ENCODE measurements at places on chromosomes 7 and 10.

DNA sequence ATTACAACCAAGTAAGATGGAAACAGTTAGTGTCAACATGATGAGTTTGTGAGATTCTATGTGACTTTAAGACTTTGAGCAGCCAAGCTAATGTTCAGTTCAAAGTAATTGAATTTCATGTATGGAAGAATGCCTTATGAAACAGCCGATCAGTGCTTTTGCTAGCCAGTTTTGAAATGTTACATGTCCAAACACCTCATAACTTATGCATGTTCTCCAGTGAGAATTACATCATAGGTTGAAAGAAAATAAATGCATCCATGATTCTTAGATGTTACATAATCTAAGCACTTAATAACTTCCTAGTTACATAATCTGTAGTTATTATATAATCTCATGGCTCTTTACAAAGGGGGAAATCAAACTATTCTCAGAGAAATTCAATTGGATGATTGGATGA is 211.3 kb downstream of the BICC1 start:
- DNase-seq, result no peak

GRCh38 chr10:43854007-43854406 is 205.3 kb upstream of the ZNF32 start:
- DNase-seq, result no peak

- no peak for DNase-seq
These were observed 18.1 kb downstream of the BAZ1B start for GRCh38 chr7:73504017-73504416.

DNA sequence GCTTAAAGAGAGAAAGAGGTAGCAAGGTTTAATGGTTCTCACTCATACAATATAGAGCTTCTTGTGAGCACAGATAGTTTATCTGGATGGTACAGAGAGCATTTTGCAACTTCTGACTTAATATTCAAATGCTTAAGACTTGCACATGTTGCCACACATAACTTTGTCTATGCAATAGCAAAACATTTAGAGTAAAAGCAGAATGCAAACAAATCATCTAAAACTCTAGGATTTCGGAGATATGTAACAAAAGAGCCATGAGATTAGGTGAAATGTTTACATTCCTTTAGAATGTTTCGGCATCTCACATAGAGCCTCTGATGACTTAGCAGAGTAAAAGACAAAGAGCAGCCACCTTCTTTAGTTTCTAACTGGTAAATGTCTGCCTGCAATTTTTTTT is 717.1 kb upstream of the LRRN3 start:
- no peak for DNase-seq

- DNase-seq, result no peak
These were observed 57.1 kb upstream of the IGFBP3 start for GRCh38 chr7:45978010-45978681.

GRCh38 chr7:91553410-91553895 is 289.2 kb downstream of the FZD1 start:
- DNase-seq, result no peak

- DNase-seq, result no peak
These were observed 68.5 kb upstream of the SVIL start for GRCh38 chr10:29703271-29703670.

GRCh38 chr7:98300595-98301372 is 19.3 kb downstream of the BRI3 start:
- peak; percentile 12 for DNase-seq

DNA sequence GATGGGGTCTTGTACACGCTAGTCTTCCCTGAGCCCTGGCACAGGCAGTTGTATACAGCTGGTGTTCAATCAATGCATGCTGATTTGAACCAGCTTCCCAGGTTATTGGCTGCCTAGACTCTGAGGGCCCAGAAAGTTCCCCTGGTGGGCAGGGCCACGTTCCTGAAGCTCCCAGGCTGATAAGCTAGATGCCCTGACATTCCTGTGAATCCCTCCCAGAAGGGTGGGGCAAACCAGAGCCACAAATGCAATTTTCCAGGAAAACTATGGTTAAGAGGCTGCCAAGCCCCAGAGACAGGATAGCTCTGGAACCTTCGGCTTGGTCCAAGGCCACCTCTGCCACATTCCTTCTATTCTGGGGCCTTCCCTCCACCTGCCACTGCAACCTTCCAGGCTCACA is 78.2 kb downstream of the FAM53B start:
- DNase-seq, result no peak

DNA sequence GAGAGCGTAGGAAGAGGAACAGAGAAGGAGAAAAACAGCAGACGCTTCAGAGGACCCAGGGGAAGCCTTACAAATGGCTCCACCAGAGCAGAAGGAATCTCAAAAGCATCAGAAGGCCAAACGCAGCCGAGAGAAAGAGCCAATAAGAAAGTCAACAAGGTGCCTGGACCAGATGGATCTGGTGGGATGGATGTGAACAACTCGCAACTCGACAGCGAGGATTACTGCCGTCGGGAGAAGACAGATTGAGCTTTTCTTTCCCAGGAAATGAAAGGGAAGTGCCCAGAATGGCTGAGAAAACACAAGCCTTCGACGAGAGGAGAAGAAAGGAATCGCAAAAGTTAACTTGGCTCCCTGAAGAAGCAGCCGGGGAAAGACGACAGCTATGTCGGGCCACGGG is 132.8 kb upstream of the MGMT start:
- DNase-seq, result no peak

DNA sequence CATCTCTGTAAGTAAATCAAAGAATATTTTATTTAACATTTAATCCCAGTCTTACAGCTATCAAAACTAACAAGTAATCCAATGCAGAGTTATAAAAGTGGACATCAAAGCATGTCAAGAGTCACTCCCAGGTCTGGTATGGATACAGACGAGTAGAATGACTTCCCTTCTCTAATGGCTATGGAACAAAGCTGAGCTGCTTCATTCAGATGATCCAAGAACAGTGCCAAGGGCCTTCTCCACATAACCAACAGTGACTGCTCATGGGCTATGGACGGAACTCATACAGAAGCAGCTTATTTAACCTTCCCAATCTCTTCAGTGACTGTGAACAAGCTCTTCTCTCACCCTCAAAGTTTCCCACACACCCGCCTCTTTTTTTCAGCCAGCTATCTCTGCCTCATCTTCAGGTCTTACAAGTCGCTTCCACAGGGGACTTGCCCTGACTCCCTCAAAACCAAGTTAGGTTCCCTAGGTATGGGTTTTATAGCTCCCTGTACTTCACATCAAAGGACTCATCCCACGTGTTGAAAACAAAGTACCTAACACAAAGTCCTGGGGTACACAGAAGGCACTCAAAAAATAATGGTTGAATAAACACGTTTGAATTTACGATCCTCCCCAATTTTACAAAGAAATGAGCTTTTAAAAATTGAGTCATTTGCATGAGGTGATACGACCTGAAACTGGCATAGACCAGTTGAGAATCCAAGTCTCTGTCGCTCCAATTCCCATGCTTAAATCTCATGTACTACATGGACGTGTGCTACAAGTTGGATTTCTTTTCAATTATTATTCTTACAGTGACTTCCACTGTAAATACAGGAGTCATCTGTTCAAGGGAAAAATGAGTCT is 3.1 kb downstream of the USP6NL start:
- no peak for DNase-seq

- DNase-seq, result no peak
These were observed 35.9 kb upstream of the SFTPD start for GRCh38 chr10:79984851-79985250.

- DNase-seq, result no peak
These were observed 72.8 kb downstream of the PODXL start for GRCh38 chr7:131483586-131483985.

- no peak for DNase-seq
These were observed 79.8 kb upstream of the PTN start for GRCh38 chr7:137423321-137423720.

DNA sequence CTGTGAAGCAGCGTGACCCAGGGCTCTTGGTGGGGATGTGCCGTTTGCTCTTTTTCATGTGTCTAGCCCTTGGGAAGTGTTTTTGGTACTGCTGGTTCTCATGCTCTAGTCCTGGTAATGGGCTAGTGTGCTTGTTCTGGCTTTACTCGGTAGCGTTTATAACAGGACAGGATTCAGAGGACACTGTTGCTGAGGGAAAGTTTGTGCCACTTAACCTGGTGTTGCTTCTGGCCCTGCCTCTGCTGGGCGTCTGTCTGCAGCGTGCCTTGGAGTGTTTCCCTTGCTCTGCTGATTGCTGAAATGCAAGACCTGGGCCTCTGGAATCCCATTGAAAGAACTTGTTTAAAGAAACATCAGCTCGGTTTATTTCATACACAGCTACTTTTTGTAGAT is 35.0 kb downstream of the INPP5A start:
- DNase-seq, result no peak

GRCh38 chr10:70584909-70585544 is 17.5 kb downstream of the PRF1 start:
- DNase-seq, result no peak

DNA sequence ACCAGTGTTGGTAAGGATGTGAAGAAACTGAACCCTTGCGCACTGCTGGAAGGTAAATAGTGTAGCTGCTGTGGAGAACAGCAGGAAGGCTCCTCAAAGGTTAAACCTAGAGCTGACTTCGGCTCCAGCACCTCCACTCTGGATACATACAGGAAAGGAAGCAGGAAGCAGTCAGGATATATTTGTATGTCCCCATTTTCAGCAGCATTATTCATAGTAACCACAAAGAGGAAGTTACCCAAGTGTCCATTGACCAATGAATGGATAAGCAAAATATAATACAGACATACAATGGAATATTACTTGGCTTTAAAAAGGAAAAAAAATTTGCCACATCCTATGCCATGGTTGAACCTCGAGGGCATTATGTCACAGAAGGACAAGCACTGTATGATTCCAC is 15.0 kb downstream of the RET start:
- no peak for DNase-seq

GRCh38 chr7:84908196-84908793 is 278.6 kb downstream of the SEMA3D start:
- no peak for DNase-seq

DNA sequence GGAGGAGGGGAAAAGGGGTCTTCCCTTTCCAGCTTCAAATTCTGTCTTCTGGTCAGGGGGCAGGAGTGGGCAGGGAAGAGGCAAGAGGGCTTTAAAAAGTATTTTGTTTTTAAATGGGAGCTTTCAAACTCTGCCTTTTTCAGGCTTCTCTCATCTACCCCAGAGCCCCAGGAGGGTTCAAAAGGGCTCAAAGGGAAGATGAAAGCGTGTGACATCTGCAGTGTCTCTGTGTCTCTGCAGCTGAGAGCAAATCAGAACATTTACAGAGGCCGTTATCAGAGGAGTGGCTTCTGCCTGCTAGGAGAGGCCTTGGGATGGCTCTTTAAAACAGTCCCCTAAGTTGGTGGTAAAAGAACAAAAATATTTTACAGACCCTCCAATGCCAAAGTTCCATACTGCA is 30.3 kb downstream of the TRIM8 start:
- DNase-seq, result no peak

- DNase-seq, result no peak
These were observed 746.8 kb downstream of the GRID1 start for GRCh38 chr10:85619832-85620231.

DNA sequence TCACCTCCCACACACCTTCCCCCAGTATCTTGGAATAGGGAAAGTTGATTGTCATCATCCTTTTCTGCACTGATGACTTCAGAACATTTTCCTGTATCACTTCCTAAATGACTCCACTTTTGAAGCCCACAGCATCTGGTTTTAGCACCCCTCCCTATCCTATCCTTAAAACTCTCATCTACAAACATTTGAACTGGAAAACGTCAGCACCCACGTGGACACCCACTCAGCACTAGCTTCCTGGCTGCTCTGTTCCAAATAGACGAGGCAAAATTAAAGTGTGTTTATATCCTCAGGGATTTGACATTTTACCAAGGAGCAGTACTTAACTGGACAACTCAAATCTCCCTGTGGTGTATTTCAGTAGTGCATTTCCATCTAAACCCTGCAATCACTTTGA is 73.9 kb downstream of the REEP3 start:
- DNase-seq, result no peak

DNA sequence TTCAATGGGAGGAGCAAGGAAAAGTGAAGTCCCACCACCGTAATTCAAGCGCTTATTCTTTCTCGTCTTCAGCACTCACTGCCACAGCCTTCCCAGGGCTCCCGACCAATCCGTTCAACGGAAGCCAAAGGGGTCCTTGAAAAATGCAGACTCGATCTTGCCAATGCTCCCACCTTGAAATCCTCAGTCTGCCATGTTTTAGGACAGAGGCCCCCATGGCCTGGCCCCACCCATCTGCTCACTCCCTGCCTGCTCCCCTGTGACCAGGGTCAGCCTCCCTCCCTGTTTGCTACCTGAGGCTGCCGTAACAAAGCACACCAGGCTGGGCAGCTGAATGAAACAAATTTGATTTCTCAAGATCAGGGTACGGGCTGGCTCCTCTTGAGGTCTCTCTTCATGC is 3.0 kb upstream of the DNAAF5 start:
- no peak for DNase-seq

DNA sequence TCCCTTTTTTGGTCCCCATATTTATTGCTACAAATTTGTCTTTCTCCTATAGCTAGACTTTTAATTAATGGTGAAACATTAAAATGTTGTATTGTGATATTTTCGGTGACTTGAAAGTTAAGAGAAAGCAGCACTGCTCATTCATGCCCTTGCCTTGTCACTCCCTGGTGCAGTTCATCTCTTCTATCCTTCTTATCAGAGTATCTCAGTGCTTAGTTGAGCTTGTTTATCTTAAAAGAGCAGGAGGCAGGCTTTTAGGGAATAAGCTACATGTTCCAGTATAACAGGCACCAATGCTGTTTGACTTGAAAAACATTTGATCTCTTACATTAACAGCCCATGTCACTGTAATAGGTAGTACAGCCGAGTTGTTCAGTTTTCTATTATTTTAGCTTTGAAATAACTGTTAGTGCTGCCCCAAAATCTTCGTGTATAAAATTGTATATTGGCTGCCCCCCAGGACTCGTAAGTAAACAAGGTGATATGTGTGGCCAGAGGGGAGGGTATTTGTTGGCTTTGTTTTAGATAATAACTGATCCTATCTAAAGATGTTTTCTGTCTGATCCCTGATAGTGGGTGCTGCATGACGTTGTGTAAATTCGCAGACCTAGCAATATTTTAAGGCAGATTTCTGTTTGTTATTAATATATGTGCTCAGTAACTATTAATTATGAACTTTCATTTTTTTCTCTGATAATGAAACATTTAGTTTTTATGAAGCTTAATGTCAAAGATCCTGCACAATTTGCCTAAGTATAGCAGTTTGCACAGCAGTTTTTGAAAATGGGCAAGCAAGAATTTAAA is 96.5 kb downstream of the BTRC start:
- DNase-seq, result no peak

DNA sequence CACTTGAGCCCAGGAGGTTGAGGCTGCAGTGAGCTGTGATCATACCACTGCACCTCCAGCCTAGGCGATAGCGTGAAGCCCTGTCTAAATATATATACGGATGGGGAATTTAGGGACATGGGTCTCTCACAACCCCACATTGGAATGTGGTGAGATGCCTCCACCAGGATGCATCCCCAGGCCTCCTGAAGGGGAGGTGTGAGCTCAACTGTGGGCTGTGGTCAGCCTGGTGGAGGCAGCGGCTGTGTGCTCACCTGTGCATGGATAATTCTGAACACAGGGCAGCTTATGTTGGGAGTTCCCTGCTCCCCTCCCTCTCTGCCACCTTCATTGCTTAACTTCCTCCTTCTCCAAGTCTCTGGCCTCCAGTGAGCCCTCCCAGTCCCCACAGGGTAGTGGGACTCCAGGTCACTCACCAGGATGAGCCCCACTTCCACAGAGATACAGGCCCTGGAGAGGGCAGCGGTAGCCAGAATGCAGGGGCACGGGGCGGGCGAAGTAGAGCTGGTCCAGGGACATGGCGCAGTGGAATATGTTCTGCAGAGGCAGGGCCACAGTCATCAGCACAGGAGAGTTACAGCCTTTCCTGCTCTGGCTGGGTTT is 30.4 kb downstream of the PYROXD2 start:
- DNase-seq, result no peak
